ENCODE measurements at places on chromosomes 6 and 20.
A peak's percentile ranks its signal among the peaks of the same experiment; 100 is the strongest.

- no peak for DNase-seq
Observed at GRCh38 chr6:167474171-167474570, 149.3 kb downstream of the TTLL2 start.

GRCh38 chr20:25032478-25033264, 25.3 kb downstream of the ACSS1 start:
- DNase-seq: no peak

- DNase-seq: no peak
Observed at GRCh38 chr6:72931325-72931887, 293.9 kb downstream of the KHDC1L start.

- no peak for DNase-seq
Observed at GRCh38 chr6:147924598-147924997, 416.1 kb downstream of the SAMD5 start.

DNA sequence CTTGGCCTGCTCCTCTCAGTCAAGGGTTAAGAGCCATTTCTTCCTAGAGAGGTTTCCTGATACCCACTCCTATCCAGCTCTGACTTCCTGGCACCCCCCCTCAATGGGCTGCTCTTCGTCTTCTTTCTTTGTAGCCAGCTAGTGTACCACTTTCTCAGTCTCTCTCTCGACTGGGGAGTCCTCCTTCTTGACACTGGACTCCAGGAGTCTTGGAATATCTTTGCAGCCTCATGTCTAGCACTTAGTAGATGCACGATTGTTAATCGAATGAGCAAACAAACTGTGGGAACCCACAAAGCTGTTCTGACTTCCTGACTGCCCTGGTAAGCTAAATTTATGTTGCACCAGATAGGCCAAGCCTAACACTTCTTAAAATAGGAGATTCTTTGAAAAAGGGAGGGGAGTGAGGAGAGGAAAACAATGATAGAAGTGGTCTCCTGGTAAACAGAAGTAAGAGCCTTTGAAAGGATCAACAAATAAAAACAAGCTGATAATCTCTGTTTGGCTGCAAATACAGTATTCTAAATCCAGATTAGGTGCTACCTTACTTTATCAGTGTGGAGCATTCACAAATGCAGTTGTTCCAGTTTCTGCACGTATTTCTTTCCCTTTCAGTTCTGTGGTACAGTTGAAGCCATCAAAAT, 160.1 kb upstream of the CITED2 start:
- peak; percentile 79 for DNase-seq

DNA sequence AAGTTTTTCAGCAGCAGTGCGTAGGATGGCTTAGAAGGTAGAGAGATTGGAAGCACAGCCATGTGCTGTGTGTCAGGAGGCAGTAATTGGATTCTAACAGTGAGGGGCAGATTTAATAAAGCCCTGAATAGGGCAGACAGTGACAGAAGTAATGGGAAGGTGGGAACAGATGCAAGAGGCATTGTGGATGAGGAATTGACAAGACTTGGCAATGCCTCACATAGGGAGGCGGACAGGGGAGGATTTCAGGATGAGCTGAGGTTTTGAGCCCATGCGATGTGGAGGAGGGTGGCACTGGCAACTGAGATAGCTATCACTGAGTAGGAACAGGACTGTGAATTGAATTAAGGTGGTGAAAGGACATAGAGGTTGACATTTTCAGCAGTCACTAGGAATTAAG, 262.2 kb upstream of the FLRT3 start:
- DNase-seq: no peak

DNA sequence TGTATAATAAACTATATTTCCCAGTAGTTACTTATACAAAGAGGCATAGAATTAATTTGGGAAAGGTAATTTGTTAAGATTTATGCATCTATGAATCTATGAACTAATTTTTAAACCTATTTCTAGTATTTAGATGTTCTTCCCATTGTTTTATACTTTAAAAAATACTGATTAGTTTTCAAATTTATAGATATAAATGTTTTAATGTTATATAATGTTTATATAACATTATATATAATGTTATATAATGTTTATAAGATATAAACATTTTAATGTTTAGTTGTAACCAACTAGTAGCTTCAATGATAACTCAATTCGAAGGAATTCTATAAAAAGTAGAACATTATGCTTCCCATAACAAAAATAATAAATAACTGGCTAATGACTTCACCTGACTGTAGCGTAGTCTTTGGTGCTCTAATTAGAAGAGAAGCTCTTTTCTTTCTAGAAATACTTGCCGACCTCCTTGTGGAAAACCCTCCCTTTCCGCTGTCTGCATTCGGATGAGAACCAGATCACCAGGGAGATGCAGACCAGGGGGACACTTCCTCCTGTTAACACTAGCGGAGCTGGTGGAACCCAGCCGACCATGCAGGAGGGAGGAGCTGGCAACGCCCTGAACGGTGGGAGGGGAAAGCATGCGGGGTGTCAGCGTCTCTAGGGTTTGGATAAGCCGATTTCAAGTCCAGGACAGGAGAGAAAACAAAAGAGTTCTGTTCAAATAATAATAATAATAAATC, 158.4 kb downstream of the OR2B2 start:
- DNase-seq: peak; percentile 97

DNA sequence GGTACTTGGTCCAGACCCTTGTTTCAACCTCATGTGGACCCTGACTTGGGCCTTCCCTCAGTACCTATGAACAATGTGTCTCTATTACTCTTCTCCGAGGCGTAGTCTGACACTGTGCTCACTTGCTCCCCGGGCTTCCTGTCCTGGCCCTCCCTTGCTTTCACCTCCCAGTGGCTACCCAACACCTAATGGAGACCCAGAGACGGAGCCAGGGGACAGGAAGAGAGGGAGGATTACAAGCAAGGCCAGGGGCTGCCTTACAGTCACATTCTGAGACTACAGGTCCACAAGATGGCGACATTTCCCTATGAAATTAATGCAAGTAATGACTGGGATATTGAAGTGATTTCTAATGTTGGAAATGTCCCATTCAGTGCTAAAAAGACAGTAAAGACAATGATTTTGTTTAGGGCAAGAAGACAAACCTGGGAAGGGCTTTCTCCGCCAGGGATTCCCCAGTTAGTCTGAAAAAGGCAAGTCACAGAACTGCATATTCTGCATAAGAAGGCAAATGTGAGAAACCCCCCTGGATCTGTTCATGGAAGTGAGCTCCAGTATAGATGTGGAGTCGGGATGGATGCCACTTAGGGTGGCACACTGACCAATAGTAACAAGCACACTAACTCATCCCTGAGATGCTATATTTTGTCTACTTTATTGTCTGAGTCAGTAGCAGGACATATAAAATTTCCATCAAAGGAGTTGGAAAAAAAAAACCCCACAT, 44.0 kb upstream of the ZBTB24 start:
- DNase-seq: peak; percentile 80

DNA sequence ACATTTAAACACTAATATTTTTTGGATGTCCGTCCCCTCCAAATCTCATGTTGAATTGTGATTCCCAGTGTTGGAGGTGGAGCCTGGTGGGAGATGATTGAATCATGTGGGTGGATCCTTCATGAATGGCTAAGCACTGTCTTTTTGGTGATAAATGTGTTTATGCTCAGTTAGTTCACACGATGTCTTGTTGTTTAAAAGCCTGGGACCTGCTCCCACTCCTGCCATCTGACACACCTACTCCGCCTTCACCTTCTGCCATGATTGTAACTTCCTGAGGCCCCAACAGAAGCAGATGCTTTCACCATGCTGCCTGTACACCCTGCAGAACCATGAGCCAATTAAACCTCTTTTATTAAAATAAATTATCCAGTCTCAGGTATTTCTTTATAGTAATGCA, 114.7 kb downstream of the TNFAIP3 start:
- no peak for DNase-seq

GRCh38 chr20:48051794-48052474, 266.7 kb upstream of the SULF2 start:
- DNase-seq: no peak

DNA sequence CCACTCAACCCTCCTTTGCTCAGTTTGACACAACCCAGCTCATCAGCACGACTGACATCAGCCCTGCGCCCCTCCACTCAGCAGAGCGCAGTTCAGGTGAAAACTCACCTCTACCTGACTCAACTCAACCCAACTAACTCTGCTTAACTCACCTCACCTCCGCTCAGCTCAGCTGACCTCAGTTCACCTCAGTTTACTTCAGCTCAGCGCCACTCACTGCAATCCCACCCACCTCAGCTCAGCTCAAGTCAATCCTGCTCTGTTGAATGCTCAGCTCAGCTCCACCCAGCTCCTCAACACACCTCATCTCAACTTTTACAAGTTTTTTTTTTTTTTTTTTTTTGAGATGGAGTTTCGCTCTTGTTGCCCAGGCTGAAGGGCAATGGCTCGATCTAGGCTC, 39.6 kb downstream of the CEBPB start:
- no peak for DNase-seq

DNA sequence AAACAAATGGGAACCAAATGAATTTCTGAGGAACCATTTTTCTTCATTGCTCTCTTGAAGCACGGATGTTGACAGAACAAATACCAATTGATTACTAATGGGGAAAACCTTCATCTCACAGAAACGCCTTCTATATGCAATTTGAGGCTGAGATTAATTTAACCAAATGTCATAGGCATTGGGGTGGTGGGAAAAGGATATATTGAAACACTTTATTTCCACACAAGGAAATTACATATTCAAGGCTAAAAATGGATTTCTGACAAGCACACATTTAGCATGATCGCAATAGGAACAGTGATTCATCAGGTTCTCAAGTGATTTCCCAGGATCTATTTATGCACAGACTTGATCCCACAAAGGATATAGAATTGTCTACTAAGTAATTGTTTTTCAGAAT, 88.9 kb downstream of the COL12A1 start:
- DNase-seq: no peak

DNA sequence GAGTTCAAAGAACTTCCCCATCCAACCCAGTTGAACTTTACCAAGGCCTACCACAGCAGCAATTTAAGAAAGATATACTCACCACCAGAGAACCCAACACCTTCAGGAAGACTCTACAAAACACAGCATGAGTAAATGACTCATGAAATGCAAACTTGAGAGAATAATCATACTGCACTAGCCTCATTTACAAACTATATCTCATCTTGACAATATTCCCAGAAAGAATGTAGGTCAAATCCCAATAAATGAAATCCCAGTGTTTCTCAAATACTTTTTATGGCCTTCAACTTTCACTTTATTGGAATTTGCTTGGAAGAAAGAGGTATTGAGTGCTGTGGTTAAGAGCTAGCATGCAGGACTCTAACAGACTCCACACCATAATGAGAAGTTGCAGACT, 60.0 kb downstream of the FYN start:
- DNase-seq: no peak

- peak; percentile 19 for DNase-seq
Observed at GRCh38 chr6:44712353-44713111, 325.0 kb downstream of the CDC5L start.

DNA sequence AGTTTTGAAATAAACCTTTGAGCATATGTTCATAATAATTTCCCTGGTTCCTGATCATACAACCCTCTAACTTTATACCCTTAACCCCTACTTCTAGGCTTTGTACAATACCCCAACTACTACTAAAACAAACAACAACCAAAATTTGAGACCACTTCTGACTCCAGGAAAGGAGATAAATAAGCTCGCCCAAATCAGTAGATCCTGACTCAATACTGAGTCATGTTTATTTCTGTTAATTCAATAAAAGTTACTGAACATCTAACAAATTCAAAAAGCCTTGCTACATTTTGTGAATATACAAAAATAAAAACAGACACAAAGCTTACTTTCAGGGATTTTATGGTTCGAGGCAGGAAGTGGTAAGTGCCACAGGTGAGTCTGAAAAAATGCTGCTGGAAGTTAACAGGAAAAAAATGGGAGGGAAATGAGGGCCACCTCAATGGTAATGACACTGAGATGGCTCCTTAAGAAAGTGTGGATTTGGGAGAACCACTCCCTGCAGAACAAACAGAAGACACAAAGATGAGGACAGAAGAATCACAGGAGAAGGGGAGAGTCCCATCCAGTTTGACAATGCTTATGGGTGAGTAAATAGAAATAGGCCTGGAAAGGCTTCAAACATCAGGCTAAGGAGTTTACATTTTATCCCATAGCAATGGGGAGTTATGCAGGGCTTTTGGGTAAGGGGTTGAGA, 63.4 kb downstream of the DST start:
- no peak for DNase-seq

DNA sequence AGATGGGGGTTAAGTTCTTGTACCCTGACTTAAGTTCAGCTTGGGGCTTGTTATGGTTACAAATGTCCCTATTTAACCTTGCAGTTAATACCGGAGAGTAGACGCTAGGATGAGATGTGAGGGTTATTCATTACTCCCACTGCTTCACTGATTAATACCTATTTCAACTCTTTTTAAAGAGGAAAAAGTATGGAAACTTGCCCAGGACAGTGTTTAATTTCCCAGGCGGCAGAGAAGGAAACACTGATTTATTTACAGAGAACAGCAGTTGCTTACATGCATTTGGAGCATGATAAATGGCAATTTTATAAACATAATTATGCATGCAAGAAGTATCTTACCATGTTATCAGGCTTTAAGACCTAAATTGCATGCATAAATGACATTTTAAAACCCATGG, 137.7 kb downstream of the RCAN2 start:
- DNase-seq: no peak

DNA sequence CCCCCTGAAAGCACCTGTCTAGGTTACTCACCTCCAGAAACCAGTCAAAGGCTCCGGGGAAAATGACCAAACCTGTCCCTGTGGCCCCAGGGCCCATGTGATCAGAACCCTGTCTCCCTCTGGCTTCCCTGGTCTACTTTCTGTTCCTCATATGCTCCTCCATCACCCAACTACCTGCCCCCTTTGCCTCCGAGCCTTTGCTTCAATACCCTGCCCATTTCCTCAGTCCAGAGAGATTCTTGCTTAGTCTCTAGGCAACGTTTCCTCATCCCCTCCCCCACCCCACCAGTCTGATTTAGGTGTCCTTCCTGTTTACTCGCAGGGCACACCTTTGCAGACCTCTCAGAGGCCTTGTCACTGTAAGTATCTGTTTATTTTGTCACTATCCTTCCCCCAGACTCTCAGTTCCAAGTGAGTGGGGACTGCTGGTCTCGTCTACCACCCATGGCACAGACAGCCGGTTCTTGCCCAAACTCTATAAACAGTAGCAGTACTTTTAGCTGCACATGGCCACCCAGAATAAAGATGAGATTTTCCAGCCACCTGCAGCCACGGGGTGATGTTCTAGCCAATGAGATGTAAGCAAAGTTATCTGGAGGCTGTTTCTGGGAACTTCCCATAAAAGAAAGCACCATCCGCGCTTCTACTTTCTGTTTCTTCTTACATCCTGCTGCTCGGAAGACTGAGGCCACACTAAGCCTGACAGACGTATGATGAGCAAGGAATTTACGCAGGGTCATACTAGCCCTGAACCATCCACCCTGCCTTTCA, 13.3 kb downstream of the ELOVL5 start:
- no peak for DNase-seq

DNA sequence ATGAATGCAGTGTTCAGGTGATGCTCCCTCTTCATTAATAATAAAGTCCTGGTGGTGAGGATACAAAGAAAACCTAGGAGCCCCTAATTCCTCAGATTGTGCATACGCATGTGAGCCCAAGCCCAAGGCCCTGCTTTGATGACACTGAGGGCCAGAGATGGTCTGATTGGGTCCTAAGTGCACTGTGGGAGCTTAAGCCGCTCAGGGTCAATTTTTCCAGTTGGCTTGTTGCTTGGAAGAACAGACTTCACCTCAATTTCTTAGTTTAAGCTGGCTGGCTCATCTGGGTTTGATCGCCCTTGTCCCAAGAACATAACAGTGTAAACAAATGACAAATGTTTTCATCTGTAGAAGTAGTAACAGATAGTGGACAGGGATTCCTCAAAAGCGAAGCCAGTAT, 41.4 kb downstream of the INSM1 start:
- DNase-seq: no peak

GRCh38 chr20:9794831-9795230, 44.0 kb downstream of the PAK5 start:
- no peak for DNase-seq
